ENCODE measurements at places on chromosomes 7 and 10.

GRCh38 chr10:19817231-19817933 lies 1.1 kb downstream of the PLXDC2 start:
- H3K36me3 ChIP-seq = no peaks in the 10 kb centered on the region
- no peaks in the 10 kb centered on the region for H3K27me3 ChIP-seq
- no peaks in the 10 kb centered on the region for H3K4me1 ChIP-seq
- DNase-seq = peak; percentile 79

- H3K36me3 ChIP-seq = no peaks in the 10 kb centered on the region
- no peak overlapping the region for H3K4me3 ChIP-seq
- no peak overlapping the region for H3K27ac ChIP-seq
- H3K27me3 ChIP-seq = no peaks in the 10 kb centered on the region
- H3K4me1 ChIP-seq = no peaks in the 10 kb centered on the region
- DNase-seq = no peak
Observed at GRCh38 chr10:122854648-122855047, 9.0 kb upstream of the CUZD1 start.

GRCh38 chr10:74165530-74165901 lies 14.5 kb downstream of the ADK start:
- H3K27ac ChIP-seq = no peak overlapping the region
- H3K36me3 ChIP-seq = no peaks in the 10 kb centered on the region
- no peak for DNase-seq
- no peak overlapping the region for H3K4me3 ChIP-seq

GRCh38 chr7:129184981-129185670 lies 3.3 kb upstream of the SMO start:
- H3K36me3 ChIP-seq = no peaks in the 10 kb centered on the region
- DNase-seq = no peak
- H3K4me3 ChIP-seq = no peak overlapping the region
- H3K27me3 ChIP-seq = no peaks in the 10 kb centered on the region
- no peaks in the 10 kb centered on the region for H3K4me1 ChIP-seq

- no peak overlapping the region for H3K4me3 ChIP-seq
- H3K36me3 ChIP-seq = no peaks in the 10 kb centered on the region
- H3K27ac ChIP-seq = no peak overlapping the region
- no peaks in the 10 kb centered on the region for H3K27me3 ChIP-seq
Observed at GRCh38 chr7:119438315-119438714, 834.7 kb upstream of the KCND2 start.

DNA sequence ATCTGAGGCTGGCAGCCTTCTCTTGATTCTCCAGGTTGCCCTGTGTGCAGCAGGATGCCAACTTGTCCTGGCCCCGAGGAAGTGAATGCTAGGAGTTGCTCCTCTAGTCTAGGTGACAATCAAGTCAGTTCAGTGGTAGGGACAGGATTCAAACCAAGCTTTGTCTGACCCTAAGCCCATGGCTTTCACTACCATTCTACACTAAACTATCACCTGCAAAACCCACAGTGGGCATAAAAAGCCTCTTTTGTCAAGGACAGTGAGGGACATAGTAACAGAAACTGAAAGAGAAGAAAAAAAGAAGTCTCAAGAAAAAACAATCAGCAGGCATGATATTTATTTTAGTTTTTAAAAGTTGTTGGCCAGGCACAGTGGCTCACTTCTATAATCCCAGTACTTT lies 33.5 kb downstream of the KCNMA1 start:
- H3K27ac ChIP-seq = no peak overlapping the region
- no peaks in the 10 kb centered on the region for H3K36me3 ChIP-seq
- H3K4me3 ChIP-seq = no peak overlapping the region
- no peak for DNase-seq
- H3K27me3 ChIP-seq = no peaks in the 10 kb centered on the region

- DNase-seq = peak; percentile 77
- no peaks in the 10 kb centered on the region for H3K27me3 ChIP-seq
- H3K4me3 ChIP-seq = no peak overlapping the region
- no peak overlapping the region for H3K27ac ChIP-seq
- H3K4me1 ChIP-seq = no peaks in the 10 kb centered on the region
- no peaks in the 10 kb centered on the region for H3K36me3 ChIP-seq
Observed at GRCh38 chr10:72328045-72328828, 26.5 kb downstream of the DNAJB12 start.

DNA sequence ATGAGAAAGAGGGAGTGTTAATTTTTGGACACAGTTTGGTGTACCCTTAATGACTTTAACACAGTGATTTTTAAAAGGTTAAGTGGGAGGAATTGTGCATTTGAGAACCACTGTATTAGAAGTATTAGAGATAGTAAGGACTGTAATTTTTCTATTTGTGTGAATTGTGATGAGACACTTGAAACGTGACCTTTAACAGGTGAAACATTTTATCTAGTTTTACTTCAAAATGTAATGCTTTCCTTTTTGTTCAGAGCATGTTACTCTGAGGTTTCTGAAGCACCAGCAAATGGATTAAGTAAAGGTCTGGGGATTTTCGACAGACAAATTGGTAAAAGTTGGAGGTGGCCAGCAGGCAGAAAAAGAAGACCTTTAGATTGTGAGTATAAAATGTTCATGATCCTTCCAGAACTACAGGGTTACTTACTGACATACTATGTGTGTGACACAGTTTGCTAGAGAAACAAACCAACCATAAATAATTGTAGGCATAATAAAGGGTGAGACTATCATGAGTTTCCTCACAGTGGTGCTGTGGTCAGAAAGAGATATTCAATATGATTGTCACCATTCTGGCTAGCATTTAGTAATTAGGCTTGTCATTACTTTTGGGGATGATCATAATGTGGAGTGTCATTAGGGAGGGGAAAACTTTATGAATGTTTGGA lies 26.1 kb downstream of the LCOR start:
- no peak for DNase-seq
- H3K27me3 ChIP-seq = no peaks in the 10 kb centered on the region
- no peak overlapping the region for H3K4me3 ChIP-seq
- no peaks in the 10 kb centered on the region for H3K4me1 ChIP-seq

- H3K36me3 ChIP-seq = no peaks in the 10 kb centered on the region
- H3K27ac ChIP-seq = no peak overlapping the region
- H3K27me3 ChIP-seq = no peaks in the 10 kb centered on the region
Observed at GRCh38 chr10:90866050-90866598, 5.7 kb upstream of the RPP30 start.

DNA sequence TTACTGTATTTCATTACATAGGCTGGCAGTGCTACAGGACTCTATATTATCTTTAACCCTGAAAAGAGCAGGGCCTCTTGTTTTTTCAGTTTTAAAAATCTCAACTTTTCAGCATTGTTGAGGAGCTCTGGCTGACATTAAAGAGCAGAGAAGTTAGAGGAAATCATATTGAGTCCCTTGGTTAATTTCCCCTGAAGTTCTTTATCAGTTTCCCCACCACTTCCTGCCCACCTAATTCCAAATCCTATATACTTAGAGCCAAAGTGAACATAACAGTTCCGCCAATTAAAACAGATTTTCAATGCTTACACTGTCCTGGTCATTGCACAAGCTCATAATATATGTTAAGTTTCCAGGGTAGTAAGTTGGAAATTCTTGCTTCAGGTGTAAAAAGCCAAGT lies 66.0 kb upstream of the MRLN start:
- no peaks in the 10 kb centered on the region for H3K27me3 ChIP-seq
- DNase-seq = no peak
- no peak overlapping the region for H3K4me3 ChIP-seq

DNA sequence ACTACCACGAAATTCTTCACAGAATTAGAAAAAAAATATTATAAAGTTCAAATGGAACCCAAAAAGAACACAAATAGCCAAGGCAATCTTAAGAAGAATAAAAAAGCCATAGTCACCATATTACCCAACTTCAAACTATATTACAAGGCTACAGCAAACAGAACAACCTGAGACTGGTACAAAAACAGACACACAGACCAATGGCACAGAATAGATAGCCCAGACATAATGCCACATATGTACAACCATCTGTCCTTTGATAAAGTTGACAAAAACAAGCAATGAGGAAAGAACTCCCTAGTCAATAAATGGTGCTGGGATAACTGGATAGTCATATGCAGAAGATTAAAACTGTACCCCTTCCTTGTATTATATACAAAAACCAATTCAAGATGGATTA lies 808.5 kb upstream of the ZWINT start:
- no peaks in the 10 kb centered on the region for H3K36me3 ChIP-seq
- H3K27me3 ChIP-seq = no peaks in the 10 kb centered on the region
- H3K27ac ChIP-seq = no peak overlapping the region
- no peak overlapping the region for H3K4me3 ChIP-seq

DNA sequence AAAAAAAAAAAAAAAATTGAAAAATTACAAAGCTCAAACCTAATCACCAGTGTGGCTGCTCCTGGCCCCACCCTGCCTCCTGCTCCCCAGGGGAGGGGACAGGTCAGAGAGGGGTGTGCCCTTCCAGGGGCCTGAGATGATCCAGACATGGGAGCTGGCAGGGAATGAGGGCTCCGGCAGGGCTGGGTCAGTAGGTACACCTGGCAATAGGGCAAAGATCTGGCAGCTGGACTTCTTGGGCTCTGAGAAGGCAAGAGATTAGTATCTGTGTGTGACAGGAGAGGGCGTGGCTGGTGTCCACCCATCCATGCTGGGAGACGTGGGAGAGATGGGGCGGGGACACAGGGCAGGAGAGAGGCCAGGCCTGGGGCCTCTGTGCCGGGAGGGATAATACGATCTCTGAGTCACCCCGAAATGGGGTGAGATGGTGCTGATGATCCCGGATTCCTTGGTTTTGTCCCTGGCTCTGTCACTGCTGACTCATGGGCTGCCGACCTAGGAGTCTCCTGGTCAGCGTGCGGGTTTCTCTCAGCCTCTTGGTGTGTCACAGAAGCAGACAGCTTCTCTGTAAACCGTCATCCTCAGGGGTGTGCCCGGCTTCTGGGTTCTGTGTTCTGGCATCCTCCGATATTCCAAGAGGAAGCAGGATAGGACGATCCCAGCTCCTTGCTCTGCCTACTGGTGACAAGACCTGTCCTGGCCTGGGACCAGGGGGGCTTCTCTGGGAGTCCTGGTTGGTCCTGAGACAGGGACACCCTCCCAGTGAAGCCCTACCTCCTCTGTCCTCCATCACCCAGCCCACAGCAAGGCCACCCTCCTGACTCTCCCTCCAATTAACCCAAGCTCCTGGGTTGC lies 8.2 kb upstream of the CLDN4 start:
- H3K36me3 ChIP-seq = no peaks in the 10 kb centered on the region
- DNase-seq = peak; percentile 54
- H3K27me3 ChIP-seq = no peaks in the 10 kb centered on the region
- no peaks in the 10 kb centered on the region for H3K4me1 ChIP-seq
- H3K4me3 ChIP-seq = no peak overlapping the region

DNA sequence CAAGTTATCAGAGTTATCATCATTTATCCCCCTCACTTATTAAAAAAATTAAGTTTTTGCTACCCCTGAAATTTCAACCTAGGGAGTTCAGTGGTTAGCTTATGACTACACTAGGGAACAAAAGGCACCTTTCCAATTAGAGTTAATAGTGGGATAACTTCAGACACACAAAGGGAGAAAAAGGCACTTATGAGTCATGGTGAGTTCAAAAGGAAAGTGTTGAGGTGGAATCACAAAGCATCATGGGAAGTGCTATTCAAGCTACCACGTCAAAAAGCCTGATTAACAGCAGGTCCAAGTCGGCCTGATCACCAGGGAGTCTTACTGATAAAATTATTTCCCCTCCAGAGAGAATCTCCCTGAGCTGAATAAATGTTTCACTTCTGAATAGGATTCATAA lies 165.7 kb downstream of the C7orf25 start:
- no peak overlapping the region for H3K27ac ChIP-seq
- H3K27me3 ChIP-seq = no peaks in the 10 kb centered on the region
- H3K4me1 ChIP-seq = peaks cover 2% of the 10 kb centered on the region
- no peak for DNase-seq
- no peaks in the 10 kb centered on the region for H3K36me3 ChIP-seq

DNA sequence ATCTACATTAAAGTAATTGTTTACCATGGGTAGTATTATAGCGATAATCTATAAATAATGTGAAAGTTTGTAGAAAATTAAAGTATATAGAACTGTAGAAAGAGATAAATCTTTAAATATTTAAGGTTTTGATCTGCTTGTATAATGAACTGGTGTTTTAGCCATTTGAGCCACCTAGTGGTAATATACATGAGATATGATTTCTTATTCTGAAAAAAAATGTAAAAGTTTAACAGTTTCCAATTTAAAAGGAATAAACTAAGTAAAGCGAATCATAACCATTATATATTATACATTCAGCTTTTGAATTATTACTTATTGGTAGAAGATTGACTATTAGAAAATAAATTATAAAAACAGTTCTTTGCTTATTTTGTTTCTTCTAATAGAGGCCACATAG lies 91.2 kb downstream of the OTUD1 start:
- no peak for DNase-seq
- H3K4me1 ChIP-seq = no peaks in the 10 kb centered on the region
- no peak overlapping the region for H3K4me3 ChIP-seq
- H3K27me3 ChIP-seq = no peaks in the 10 kb centered on the region
- H3K27ac ChIP-seq = no peak overlapping the region

DNA sequence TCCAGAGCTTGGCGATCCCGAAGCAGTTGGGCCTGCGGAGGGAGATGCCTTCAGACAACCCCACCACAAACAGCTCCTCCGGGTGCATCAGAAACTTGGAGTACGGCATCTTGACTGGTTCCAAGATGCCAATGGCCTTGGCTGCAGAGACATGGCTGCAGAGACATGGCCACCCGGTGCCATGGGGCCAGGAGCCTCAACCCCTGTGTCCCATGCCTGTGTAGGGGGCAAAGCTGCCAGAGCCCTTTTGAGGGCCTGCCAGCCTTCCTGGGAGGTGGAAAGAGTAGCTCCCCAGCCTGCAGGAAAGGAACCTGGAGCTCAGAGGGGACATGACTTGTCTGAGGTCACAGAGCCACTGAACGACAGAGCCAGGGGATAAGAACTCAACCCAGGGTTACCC lies 83.5 kb downstream of the RABGEF1 start:
- H3K27me3 ChIP-seq = no peaks in the 10 kb centered on the region
- no peak overlapping the region for H3K4me3 ChIP-seq
- no peak for DNase-seq
- H3K36me3 ChIP-seq = no peaks in the 10 kb centered on the region

- no peaks in the 10 kb centered on the region for H3K36me3 ChIP-seq
- H3K4me1 ChIP-seq = no peaks in the 10 kb centered on the region
- H3K27me3 ChIP-seq = no peaks in the 10 kb centered on the region
- H3K27ac ChIP-seq = peak within 1 kb of the TSS; percentile 70
- peak; percentile 99 for DNase-seq
Observed at GRCh38 chr10:75401569-75402485, at the start of gene ZNF503. Gene ZNF503, minus strand, starts transcription at chr10:75401764. Its CDS starts 345 bp downstream, at chr10:75401419.

- H3K27me3 ChIP-seq = peaks cover 2% of the 10 kb centered on the region
- no peak within 1 kb of the TSS for H3K27ac ChIP-seq
Observed at GRCh38 chr10:99532687-99533495, at the start of gene NKX2-3. Gene NKX2-3, plus strand, starts transcription at chr10:99532942. Its CDS starts 190 bp downstream, at chr10:99533132.
